Karpas-422 (cell line): ENCODE measurements at places on chromosomes 2 and 18.

DNA sequence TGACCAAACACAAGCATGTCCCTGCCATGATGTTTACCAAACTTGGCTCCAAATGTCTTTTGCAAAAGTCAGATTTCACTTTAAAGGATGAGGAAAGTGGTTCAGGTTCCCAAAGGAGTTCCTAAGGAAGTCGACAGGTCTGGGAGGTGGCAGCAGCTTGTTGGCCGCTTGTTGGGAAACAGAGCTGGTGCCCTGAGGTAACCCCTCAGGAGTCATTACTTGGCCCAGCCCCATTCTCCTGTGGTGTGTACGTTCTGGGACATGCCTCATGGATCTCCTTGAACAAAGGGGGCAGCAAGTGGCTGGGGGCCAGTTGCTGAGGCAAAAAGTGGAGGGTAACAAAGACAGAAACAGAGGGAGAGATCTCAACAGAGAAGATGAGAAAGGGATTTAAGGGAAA, 10.9 kb downstream of the TMBIM1 start:
- no peak for DNase-seq

- DNase-seq, result no peak
Measured at GRCh38 chr2:117832905-117833613, 18.6 kb downstream of the DDX18 start.

DNA sequence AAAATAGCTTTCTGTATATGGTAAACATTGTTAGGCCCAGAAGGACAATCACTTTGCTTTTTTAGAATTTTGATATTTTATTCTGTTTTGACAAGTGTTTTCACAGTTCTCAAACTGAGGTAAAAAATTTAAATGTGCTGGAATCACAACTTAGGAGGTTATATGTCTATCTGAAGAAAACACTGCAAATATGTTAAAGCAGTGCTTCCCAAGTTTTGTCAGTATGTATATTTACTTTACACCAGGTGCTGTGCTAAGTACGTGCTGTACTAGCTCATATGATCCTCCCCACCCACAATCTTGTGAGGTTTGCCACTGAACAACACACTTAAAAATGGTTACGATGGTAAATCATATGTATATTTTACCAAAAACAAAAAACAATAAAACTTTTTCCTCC, 124.2 kb downstream of the CABYR start:
- no peak for DNase-seq

DNA sequence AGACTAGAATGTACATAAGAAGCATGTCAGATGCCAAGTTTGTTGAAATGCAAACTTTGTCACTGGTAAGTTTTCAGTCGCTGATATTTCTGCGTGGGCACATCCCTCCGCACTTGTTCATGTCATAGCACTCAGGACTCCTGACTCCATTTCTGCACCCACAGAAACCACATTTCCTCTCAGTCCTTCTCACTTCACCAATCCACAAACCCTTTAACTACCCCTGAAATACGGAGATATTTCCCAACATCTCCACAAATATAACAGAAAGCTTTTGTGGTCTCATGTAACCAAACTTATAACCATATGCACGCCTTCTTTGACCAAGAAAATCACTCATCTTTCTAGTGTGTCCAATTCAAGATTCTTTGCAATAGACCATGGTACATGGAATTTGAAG, 276.9 kb upstream of the ERBB4 start:
- DNase-seq, result no peak

DNA sequence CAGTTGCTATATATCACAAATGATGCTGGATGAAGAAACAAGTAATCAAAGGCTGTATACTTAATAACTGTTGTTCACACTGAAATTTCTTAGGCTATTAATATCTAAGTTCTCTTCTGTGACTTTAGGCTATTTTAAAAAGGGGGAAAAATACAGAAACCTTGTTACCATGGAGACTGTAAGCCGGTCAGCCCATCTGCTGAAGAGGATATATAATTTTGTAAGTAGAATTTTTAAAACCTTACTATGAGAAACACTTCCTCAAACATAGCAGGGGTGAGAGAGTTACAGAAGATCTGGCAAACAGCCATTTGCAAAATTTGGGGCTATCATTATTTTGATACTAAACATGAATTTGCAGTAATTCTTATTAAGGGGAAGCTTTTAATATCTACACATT, 27.8 kb downstream of the CACNB4 start:
- DNase-seq, result peak; percentile 70

GRCh38 chr2:42890791-42891355, 98.5 kb upstream of the HAAO start:
- no peak for DNase-seq

GRCh38 chr2:222753251-222753824, 81.9 kb downstream of the MOGAT1 start:
- no peak for DNase-seq

GRCh38 chr2:204143216-204144014, 206.9 kb downstream of the ICOS start:
- DNase-seq, result no peak

- no peak for DNase-seq
Measured at GRCh38 chr2:64233376-64233922, 89.2 kb upstream of the PELI1 start.

- no peak for DNase-seq
Measured at GRCh38 chr2:49070716-49071115, 83.6 kb downstream of the FSHR start.

DNA sequence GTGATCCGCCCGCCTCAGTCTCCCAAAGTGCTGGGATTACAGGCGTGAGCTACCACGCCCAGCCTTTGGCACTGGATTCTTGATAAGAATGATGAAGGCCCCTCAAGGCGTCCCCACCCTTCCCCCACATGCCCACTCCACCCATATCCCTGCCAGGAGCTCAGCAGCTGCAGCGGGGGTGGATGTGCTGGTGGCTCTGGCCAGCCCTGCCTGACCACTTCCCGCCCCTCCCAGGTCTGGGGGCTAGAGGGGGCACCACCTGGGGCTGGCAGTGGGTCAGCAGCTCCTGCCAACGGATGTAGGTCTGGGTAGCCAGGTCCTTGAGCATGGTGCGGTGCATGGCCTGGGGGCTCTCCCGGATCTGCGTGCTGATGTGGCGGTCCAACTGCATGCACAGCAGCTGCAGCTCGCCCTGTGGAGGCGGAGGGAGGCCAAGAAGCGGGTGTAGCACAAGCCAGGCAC, 7.8 kb upstream of the SEMA4C start:
- no peak for DNase-seq

DNA sequence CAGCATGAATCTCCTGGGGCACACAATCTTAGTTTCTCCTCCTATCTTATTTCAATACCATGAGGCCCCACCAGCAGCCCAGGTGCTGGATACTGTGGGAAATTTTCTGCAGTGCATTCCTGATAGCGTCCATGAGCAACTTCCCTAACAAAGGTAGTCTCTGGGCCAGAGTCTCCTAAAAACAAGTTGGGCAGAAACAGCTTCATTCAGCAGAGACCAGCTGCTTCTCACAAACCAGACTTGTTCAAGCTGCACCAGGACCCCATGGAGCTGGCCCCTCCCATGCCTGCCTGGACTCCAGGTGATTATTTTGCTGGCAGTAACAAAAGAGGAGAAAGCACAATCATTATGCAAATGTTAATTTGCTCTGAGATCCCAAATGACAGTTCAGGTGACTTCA, 31.4 kb downstream of the MYO5B start:
- no peak for DNase-seq

GRCh38 chr2:21078296-21078695, 34.4 kb upstream of the APOB start:
- DNase-seq, result no peak

DNA sequence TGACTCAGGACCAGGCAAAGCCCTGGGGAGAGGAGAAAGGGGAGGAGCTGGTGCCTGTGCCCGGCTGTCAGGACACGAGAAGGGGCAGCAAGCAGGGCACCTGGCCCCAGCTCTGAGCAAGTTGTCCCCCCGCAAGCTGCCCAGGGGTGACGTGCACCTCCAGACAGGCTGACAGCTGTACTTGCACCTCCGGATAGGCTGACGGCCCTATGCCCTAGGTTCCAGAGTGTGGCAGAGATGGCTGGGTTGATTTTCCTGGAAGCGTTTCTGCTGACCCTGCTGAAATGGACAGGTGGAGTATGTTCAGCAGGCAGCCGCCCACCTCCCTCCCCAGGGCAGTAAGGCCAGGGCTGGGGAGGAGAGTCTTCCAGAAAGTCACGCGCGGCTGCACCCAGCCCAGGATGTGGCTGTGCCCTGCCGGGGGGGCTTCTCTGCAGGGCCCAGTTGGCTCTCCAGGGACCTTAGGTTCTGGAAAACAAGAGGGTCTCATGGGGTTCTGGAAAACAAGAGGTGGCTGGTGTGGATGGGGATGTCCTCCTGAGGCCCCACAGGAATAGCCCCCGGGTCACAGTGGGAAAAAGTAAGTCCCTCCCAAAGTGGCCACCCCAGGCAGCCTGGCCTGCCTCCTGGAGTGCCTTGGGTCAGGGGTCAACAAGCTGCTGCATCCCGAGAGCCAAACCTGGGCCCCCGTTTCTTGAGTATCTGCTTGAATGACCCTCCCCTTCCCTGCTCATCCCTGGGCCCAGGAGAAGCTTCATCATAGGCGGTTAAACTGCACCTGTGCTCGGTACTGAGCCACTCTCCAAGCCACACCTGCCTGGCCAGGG, 71.4 kb upstream of the OTOS start:
- no peak for DNase-seq

GRCh38 chr2:239594019-239594771, 193.4 kb upstream of the HDAC4 start:
- DNase-seq, result no peak

- no peak for DNase-seq
Measured at GRCh38 chr18:42929857-42930256, 185.6 kb downstream of the RIT2 start.

DNA sequence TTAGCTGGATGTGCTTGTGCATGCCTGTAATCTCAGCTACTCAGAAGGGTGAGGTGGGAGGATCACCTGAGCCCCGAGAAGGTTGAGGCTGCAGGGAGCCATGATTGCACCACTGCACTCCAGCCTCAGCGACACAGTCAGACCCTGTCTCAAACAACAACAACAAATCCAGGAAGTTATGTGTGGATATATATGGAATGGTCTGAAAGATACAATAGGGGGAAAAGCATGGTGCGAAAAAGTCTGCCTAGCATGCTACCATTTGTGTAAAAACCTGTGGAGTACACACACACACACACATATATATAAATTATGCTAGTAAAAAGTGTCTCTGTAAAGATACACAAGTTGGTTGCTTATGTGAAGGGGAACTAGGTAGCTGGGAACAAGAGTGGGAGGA, 6.9 kb upstream of the HOXD1 start:
- DNase-seq, result no peak

- no peak for DNase-seq
Measured at GRCh38 chr18:50190236-50190635, 4.7 kb downstream of the MYO5B start.

DNA sequence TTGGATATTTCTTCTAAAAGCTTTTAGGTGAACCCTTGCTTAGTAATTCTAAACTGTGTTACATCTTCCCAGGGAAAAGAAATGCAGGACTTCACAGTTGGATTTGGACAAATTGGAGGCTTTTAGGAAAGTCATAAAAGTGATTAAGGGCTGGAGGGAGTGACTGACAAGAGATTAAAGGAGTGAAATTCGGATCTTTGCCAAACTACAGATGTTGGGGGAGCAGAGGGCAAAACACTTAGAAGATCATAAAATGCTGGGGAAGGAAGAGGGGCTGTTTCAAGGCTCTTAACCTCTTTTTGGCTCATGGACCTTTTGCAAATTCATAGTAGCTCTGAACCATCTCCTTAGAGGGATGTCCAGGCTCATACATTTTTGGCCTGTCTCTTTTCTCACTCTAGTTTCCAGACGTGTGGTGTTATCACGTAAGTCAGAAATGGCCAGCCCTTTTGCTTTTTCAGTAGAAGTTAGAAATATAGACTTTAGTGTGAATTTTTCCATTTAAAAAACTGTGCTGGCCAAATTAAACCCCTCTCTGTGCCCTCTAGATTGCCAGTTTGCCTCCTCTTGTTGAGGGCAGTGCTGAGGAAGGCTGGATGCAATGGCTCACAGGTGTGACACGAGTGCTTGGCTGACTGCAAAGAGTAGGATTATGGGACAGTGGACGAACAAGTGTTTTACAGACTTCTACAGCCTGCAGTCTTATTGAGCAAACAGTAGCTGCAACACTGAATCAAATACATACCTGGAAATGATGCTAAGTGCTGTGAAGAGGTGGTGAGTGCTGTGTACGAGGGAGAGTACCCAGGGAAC, 109.9 kb downstream of the LYPD6B start:
- DNase-seq, result no peak

DNA sequence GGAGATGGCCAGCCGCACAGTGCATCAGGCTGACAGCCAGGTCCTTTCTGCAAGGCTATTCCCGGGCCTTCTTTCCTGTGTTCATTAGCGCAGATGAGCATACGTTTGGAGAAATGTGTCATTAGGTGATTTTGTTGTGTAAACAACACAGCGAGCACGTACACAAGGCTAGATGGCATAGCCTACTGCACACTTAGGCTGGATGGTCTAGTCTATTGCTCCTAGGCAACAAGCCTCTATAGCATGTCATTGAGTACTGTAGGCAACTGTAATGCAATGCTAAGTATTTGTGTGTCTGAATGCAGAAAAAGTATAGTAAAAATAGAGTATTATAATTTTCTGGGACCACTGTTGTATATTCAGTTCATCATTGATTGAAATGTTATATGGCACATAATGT, 50.9 kb upstream of the PHLPP1 start:
- no peak for DNase-seq

- DNase-seq, result peak; percentile 73
Measured at GRCh38 chr2:54088191-54088634, 27.2 kb upstream of the ACYP2 start.

DNA sequence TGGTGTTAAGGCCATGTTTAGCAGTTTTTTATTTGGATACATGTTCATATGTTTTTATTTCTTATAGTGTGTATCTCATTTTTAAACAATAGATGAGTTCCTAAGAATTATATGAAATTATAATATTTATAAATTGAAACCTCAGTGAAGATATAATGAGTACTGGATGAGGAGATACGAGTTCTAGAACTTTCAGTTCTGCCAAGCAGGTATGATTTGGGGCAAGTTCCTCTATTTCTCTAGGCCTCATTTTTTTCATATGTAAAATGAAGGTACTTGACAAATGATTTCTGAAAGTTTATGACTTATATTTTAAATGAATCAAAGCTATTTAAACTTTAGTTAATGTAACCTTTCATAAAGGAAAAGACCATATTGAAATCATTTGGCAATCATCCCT, 8.2 kb upstream of the PGAP1 start:
- no peak for DNase-seq

- DNase-seq, result no peak
Measured at GRCh38 chr2:100350661-100351185, 28.4 kb upstream of the LONRF2 start.

DNA sequence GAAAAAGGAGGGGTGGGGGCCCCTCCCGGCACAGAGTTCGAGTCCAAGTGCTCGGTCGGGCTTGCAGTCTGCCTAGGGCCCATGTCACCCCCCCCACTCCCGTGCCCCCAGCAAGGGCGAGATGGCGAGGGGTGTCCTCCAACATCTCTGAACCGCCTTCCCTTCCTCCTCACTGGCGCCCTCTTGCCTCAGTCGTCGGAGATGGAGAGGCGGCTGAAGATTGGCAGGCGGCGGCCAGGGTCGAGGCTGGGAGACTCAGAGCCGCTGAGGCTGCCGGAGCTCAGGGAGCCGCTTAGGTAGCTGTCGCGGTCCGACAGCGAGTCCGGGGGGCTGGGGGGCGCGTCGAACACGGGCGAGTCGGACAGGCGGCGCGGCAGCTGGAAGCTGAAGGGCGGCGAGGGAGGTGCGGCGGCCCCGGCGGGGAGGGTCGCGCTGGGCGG, 2.3 kb downstream of the ZFP36L2 start:
- peak; percentile 85 for DNase-seq
